Left renal cortex interstitium (tissue), 4 donors: ENCODE measurements at places on chromosomes 12 and 14. TPM values are rescaled to one million over a fixed set of nuclear protein-coding genes. Genes with fewer than 3 reads are reported as not detected.

DNA sequence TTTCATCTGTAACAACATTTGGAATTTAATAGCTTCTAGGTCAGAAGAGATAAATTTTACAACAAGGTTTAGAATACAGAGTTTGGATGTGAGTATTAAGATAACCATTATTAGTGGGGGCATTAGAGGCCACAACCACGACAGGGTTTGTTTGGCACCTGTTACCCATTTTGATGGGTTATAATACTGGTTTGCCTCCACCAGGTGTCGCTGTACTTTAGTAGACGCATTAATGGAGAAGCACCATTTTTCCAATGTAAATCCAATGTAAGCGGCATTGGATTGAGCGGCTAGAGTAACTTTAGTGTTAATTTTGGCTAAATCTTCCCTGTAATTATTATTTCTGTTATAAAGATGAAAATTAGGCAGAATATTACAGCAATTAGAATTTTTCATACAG, 136.2 kb downstream of the SLCO1B3 start:
- DNase-seq = no peak

DNA sequence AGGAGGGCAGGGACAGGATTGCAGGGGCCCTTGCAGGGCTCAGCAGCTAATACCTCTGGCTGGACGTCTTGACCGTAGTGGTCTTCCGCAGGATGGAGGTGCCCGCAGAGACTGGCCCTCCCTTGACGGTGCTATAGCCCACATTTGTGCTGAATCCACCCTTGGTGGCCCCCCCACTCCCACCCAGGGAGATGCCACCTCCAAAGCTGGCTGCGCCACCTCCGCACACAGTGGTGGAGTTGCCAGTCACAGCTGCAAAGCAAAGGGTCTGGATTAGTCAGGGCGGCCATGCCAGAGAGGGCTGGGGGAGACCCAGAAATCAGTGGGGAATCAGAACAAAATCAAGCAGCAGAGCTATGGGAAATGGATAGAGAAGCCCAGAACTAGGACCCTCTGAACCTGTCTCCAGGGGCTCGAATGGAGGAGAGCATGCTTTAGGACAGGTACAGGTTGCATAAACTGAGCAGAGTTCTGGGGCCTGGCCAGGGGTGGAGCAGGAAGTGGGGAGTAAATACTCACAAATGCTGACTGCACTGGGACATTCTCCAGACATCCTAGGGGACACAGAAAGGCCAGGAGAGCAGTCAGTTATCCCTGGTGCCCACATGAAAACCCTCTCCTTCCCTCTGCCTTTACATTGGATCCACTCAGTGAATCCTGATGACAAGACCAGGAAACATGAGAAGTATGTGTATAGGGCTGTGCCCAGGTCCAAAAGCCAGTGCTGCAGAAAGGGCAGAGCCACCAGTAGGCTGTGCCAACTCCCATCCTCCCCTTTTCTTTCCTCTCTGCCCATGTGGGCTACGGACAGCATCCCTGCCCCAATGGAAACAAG, 8.1 kb upstream of the KRT4 start:
- DNase-seq = no peak

DNA sequence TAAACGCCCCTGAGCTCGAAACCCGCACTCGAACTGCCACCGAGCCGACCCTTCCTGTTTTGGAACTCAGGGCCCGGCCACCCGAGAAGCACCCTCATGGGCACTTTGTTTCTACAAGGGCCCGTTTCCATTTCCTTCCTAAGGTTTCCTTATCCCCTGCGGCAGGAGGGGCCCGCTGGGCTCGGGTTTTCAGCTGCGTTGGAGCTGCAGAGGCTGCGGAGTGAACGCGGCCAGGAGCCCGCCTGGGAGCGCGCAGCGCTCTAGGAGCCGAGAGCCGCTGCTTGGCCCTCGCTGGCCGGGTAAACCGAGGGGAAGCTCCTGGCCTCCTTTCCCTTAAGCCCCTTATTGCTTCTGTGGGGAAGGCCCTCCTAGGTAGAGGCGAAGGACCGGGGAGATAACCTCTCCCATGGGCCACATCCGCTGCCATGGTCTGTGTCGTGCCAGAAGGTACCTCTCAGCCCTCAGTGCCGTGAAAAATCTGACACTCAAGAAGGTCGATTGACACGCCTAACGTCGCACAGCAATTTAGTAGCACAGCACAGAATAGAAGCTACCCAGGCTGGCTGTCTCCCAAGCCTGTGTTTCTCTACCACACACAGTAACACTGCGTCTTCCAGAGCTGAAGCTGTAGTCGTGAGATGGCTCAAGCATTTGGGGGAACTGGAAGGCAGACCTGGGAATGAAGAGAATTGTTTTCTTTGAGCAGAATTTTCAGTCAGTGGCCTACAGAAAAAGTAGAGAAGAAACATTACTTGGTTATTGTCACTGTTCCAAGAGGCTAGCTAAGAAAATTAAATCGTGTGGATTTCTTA, 12.9 kb upstream of the CALM1 start:
- no peak for DNase-seq

DNA sequence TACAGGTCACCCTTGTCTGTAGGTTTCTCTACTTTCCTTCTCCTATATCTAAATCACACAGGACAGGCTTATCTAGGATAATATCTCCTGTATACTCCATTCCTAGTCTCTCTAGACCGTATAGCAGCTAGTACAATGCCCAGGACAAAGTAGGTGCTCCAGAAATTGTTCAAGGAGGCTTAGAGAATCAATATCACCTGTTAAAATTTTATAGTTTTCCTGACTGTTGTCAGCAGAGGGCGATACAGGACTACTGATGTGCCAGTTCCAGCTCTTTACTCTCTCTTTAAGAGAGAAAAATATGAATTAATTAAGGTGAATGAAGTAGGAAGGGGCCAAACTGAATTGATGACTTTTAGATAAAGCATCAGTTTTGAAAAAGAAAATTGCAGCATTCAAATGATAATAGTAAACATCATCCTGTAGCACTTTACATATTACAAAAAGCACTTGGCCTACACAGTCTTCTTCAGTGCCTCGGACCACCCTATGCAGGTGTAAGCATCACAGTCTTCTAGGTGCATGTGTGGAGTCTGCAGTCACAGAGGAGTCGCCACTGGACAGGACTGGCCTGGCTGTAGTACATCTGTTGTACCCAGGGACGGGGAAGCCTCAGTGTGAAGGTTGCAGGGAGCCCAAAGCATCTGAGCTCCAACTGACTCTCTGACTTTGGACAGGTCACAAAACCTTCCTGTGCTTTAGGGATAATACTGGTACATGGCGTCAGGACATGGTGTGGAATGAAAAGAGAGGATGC, 61.9 kb upstream of the MAX start:
- DNase-seq = no peak

GRCh38 chr14:100303179-100303578, 3.1 kb downstream of the SLC25A29 start:
- DNase-seq = no peak

DNA sequence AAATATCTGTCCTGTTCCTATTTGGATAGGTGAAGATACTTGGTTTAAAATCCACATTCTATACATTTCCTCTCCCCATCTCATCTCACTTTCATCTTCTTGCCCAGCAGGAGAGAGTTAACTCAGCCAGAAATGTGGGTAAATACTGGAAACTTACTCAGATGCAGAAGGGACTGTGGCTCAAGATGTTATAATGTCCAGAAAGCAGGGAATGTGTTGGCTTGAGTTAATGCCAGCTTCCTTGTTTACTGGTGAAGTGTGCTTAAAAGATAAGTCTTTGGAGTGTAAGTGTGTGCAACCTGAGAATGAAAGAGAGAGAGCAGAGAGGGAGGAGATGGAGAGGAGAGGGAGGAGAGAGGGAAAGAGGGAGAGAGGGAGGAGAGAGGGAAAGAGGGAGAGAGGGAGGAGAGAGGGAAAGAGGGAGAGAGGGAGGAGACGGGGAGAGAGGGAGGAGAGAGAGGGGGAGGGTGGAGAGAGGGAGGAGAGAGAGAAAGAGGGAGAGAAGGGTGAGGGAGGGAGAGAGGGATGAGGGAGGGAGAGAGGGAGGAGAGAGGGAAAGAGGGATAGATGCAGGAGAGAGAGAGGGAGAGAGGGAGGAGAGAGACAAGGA, 22.0 kb upstream of the SNRPF start:
- DNase-seq = no peak

- no peak for DNase-seq
Measured at GRCh38 chr14:70638416-70638815, 3.3 kb upstream of the TTC9 start.

- DNase-seq = no peak
Measured at GRCh38 chr12:96361074-96361473, 39.2 kb downstream of the CDK17 start.

- DNase-seq = no peak
Measured at GRCh38 chr12:70002097-70002911, 177.3 kb downstream of the MYRFL start.

GRCh38 chr12:34396006-34396860, 373.9 kb downstream of the ALG10 start:
- no peak for DNase-seq

DNA sequence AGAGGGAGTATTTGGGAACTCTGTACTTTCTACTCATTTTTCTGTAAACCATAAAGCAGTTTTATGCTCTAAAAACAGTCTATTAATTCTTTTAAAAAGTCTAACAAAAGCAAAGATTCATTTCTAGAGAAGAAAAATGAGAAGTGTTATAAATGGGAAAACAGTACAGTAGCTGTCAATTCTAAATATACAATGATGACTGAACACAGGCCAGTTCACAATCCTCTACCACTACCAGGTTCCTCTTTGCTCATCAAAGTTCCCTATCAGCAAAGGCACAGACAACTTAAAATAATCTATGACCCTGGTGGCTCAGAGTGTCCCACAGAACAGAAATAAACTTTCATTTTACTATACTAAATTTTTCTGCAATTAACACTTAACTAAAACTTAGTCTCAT, 12.5 kb downstream of the NAA25 start:
- no peak for DNase-seq

GRCh38 chr12:27619308-27619707, 76.9 kb upstream of the REP15 start:
- DNase-seq = no peak

DNA sequence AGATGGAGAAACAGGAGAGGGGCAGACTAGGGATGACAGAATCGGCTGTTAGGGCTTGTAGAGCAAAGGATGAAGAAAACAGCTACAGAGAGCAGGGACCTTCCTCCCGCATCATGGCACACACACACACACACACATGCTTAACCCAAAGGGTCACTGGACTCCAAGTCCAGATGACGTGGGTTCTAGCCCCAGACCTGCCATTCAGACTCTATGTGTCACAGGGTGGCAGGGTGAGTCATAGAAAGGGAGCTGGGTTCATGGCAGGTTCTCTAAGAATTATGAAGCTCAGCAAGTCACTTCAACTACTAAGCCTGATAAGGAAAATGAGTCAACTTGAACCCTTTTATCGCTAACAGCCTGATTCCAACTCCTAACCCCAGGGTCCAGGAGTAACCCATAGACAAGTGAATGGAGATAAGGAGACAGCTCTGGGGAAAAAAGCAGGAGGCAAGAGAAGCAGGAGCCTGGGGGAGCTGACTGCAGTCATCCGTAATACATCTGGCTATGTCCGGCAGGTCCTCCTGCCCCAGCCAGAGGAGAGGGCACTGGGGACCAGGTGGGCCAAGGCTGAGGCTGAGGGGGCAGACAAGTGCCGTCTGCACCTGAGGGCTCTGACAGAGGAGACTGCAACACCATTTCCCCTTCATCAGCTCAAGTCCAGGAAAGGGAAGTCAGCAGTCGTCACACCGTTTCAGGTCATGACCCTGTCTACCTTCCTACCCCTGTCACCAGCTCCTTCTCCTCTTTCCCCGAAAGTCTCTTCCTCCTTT, 3.6 kb upstream of the TNFRSF1A start:
- no peak for DNase-seq

GRCh38 chr12:14356147-14356546, 9.3 kb upstream of the ATF7IP start:
- DNase-seq = no peak

- no peak for DNase-seq
Measured at GRCh38 chr14:20775901-20776300, 5.2 kb upstream of the RNASE6 start.

- no peak for DNase-seq
Measured at GRCh38 chr14:72690324-72690723, 203.6 kb downstream of the DPF3 start.

DNA sequence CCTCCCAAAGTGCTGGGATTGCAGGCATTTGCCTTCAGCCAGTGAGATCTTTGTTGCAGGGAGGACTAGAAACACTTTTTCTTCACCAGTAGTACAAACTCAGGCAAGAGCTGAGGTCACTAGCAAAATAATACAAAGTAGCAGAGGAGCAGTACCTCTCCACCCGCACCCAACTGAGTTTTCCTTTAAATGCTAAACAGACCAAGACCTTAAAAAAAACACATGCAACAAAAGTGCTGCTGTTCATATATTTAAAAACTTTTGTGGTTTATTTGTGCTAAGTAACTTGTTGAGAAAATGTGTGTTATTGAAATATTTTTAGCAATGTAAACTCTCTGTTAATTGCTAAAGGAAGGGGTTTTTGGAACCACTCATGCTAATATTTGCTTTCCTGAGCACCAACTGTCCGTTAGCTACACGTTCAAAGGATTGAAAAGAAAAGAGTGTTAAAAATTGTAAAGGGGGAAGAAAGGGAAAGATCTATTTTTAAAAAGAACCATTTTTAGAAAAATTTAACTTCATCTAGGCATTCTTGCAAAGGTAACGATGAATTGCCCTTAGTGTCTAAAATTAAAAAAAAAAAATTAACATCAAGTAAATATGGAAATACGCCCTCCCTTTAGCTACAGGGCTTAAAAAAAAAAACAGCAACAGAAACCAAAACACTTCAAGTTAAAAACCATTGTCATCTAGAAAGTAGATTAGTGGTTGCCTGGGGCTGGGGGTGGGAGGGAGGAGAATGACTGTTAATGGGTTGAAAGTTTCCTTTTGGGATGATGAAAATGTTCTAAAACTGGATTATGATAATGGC, 114.0 kb upstream of the KRAS start:
- DNase-seq = no peak

- no peak for DNase-seq
Measured at GRCh38 chr12:6183689-6184428, 16.3 kb upstream of the CD9 start.

GRCh38 chr12:42450248-42450647, 124.3 kb downstream of the PPHLN1 start:
- DNase-seq = no peak

GRCh38 chr14:105591052-105591451, 64.7 kb downstream of the TMEM121 start:
- DNase-seq = no peak

DNA sequence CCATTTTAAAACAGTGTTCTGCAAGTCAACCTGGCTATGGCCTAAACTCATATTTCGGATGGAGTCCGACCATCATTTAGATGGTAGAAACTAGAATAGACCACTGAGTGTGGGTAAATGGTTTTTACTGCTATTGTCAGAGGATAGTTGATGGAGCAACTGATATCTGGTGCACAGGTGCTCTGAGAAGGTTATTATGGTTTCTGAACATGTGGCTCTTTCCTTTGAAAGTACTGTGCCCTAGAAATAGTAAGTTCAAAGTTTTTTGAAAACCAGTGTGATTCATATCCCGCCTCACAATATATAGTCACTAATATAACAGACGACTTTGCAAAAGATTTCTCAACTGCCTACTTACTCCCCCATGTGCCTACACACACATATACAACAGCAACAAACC, 64.4 kb upstream of the BTG1 start:
- DNase-seq = no peak

The FAM186B gene
- 0.47 TPM for polyA plus RNA-seq

The LIN7A gene
- polyA plus RNA-seq = 20.9 TPM

The OAS3 gene
- polyA plus RNA-seq = 10.4 TPM

The KRT75 gene
- not detected for polyA plus RNA-seq

The KRT5 gene
- polyA plus RNA-seq = 0.16 TPM

The GPX2 gene
- polyA plus RNA-seq = 0.21 TPM

The FAM181A gene
- not detected for polyA plus RNA-seq
